ENCODE measurements at places on chromosomes 16 and 17.

- no peaks in the 10 kb centered on the region for H3K27me3 ChIP-seq
- H3K36me3 ChIP-seq: no peaks in the 10 kb centered on the region
- no peak for DNase-seq
- H3K4me3 ChIP-seq: no peak overlapping the region
- no peaks in the 10 kb centered on the region for H3K4me1 ChIP-seq
Measured at GRCh38 chr16:60945225-60945624, 1091.0 kb downstream of the CDH8 start.

- H3K27me3 ChIP-seq: peaks cover 65% of the 10 kb centered on the region
- H3K36me3 ChIP-seq: no peaks in the 10 kb centered on the region
- H3K4me1 ChIP-seq: no peaks in the 10 kb centered on the region
- no peak overlapping the region for H3K27ac ChIP-seq
Measured at GRCh38 chr16:10663146-10663545, 31.6 kb downstream of the TEKT5 start.

- no peaks in the 10 kb centered on the region for H3K27me3 ChIP-seq
- peaks cover 9% of the 10 kb centered on the region for H3K36me3 ChIP-seq
- no peak overlapping the region for H3K4me3 ChIP-seq
- no peak for DNase-seq
- H3K27ac ChIP-seq: peak overlapping the region; percentile 51
- H3K4me1 ChIP-seq: peaks cover 70% of the 10 kb centered on the region
Measured at GRCh38 chr17:80785477-80786178, 206.0 kb upstream of the CHMP6 start.

GRCh38 chr17:56602292-56603130 lies 9.0 kb downstream of the NOG start:
- H3K4me1 ChIP-seq: peaks cover 7% of the 10 kb centered on the region
- no peaks in the 10 kb centered on the region for H3K36me3 ChIP-seq
- no peak overlapping the region for H3K4me3 ChIP-seq
- no peak overlapping the region for H3K27ac ChIP-seq
- no peak for DNase-seq
- peaks cover 82% of the 10 kb centered on the region for H3K27me3 ChIP-seq

DNA sequence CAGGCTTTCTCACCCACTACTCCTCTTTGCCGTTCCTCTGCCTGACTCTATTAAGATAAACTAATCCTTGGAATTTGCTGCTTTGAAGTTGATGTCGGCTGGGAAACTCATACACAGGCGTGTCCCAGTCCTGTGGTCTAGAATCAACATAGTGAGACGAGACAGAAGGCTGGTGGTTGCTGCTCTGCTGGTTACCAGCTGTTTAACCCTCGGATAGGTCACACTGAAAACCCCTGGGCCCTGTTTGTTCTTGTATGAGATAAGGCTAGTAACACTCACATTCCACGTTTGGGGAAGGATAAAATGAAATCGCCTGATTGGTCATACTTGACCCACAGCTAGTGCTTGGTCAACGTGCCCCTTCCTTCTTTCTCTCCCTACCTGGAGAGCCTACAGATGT lies 517.0 kb downstream of the CDH13 start:
- no peak overlapping the region for H3K4me3 ChIP-seq
- no peaks in the 10 kb centered on the region for H3K27me3 ChIP-seq

GRCh38 chr17:1462164-1463112 lies 6.4 kb upstream of the CRK start:
- peak overlapping the region; percentile 76 for H3K4me3 ChIP-seq
- peak overlapping the region; percentile 88 for H3K27ac ChIP-seq
- DNase-seq: no peak

DNA sequence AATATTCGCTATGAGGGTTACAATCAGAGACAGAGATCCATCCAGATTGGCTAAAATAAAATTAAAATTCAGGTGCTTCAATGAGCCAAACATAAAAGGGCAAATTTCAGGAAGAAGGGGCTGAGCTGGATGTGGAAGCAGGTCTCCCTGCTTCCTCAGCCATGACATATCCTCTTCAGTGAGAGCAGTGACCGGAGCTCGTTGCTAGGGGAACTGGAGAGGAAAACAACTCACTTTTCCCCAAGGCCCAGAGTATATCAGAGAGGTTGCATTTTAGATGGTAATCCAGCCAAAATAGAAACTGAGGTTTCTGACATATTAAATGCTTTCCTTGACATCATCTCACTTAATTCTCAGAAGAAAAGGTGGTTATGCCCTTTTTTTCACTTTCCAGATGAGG lies 503.5 kb downstream of the HS3ST4 start:
- H3K36me3 ChIP-seq: no peaks in the 10 kb centered on the region
- no peaks in the 10 kb centered on the region for H3K4me1 ChIP-seq
- no peak overlapping the region for H3K4me3 ChIP-seq
- peaks cover 9% of the 10 kb centered on the region for H3K27me3 ChIP-seq
- H3K27ac ChIP-seq: no peak overlapping the region
- no peak for DNase-seq

GRCh38 chr17:14557480-14557879 lies 256.6 kb downstream of the HS3ST3B1 start:
- H3K27ac ChIP-seq: no peak overlapping the region
- peaks cover 36% of the 10 kb centered on the region for H3K27me3 ChIP-seq
- H3K4me3 ChIP-seq: no peak overlapping the region
- peaks cover 2% of the 10 kb centered on the region for H3K36me3 ChIP-seq
- no peaks in the 10 kb centered on the region for H3K4me1 ChIP-seq

DNA sequence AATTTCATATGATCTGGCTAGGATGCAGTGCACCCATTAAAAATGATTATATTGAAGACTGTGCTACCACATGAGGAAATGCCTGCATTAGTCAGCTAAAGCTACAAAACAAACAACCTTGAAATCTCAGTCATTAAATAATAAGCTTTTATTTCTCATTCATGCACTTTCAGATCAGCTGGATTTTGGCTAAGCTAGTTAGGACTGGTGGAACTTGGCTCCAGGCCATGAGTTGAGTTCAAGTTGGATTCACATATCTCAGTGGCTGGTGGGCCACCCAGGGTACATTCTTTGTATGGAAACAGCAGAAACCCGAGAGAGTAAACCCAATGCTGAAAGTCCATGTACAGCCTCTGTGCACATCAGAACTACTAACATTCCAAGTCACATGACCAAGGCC lies 6.4 kb upstream of the SLFN12L start:
- peaks cover 26% of the 10 kb centered on the region for H3K4me1 ChIP-seq
- DNase-seq: no peak
- H3K36me3 ChIP-seq: peaks cover 4% of the 10 kb centered on the region
- no peaks in the 10 kb centered on the region for H3K27me3 ChIP-seq
- no peak overlapping the region for H3K4me3 ChIP-seq
- H3K27ac ChIP-seq: no peak overlapping the region

GRCh38 chr16:56193951-56194726 lies 2.9 kb downstream of the GNAO1 start:
- peak overlapping the region; percentile 35 for H3K27ac ChIP-seq
- no peaks in the 10 kb centered on the region for H3K27me3 ChIP-seq
- H3K36me3 ChIP-seq: peaks cover 11% of the 10 kb centered on the region
- peaks cover 43% of the 10 kb centered on the region for H3K4me1 ChIP-seq
- DNase-seq: peak; percentile 67

DNA sequence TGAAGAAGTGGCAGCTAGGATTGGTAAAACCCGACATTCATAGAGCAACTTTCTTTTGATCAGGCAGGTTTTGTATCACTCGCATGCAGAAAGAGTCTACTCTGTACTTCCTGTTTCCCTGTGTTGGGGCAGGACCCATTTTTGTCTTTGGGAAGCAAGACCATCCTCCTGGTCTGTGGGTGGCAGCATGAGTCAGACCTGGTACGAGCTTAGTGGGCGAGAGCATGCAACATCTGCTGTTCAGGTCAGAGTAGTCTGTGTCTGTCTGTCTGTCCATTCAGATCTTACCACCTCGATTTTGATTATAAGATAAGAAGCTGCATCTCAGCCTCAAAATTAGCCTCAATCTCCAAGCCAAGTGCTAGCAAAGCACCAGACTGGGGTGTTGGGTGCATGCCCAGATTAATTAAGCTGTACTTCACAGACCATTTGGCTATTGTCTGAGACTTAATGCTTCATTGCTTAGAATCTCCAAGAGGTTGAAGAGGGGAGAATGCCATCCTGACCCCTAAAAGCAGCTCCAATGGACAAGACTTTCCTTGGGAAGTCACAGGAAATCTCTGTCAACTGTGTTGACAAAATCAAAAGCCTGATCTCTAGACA lies 110.9 kb downstream of the XYLT1 start:
- H3K36me3 ChIP-seq: no peaks in the 10 kb centered on the region
- peaks cover 61% of the 10 kb centered on the region for H3K4me1 ChIP-seq
- no peak for DNase-seq
- peak overlapping the region; percentile 45 for H3K4me3 ChIP-seq

GRCh38 chr16:79895053-79895916 lies 294.7 kb upstream of the MAF start:
- H3K36me3 ChIP-seq: no peaks in the 10 kb centered on the region
- peaks cover 19% of the 10 kb centered on the region for H3K27me3 ChIP-seq
- H3K4me3 ChIP-seq: no peak overlapping the region
- no peak overlapping the region for H3K27ac ChIP-seq
- DNase-seq: no peak

DNA sequence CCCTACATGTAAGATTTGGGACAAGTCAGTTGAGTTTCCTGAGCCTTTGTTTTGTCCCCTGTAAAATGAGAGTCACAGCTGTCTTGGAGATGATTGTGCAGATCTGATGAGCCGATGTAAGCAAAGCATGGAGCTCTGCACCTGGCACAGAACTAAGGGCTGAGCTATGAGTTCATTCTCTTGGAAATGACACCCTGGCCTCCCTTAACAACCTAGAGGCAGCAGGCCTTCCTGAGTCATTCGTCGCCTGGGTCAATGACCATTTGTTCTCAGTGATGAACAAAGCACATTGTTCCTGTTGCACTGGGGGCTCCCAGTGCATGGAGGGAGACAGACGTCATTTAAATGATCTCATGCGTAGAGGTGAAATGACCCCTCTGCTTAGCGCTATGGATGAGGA lies 62.8 kb upstream of the GCSH start:
- DNase-seq: no peak
- no peaks in the 10 kb centered on the region for H3K4me1 ChIP-seq
- H3K27ac ChIP-seq: no peak overlapping the region
- no peak overlapping the region for H3K4me3 ChIP-seq
- peaks cover 1% of the 10 kb centered on the region for H3K36me3 ChIP-seq

DNA sequence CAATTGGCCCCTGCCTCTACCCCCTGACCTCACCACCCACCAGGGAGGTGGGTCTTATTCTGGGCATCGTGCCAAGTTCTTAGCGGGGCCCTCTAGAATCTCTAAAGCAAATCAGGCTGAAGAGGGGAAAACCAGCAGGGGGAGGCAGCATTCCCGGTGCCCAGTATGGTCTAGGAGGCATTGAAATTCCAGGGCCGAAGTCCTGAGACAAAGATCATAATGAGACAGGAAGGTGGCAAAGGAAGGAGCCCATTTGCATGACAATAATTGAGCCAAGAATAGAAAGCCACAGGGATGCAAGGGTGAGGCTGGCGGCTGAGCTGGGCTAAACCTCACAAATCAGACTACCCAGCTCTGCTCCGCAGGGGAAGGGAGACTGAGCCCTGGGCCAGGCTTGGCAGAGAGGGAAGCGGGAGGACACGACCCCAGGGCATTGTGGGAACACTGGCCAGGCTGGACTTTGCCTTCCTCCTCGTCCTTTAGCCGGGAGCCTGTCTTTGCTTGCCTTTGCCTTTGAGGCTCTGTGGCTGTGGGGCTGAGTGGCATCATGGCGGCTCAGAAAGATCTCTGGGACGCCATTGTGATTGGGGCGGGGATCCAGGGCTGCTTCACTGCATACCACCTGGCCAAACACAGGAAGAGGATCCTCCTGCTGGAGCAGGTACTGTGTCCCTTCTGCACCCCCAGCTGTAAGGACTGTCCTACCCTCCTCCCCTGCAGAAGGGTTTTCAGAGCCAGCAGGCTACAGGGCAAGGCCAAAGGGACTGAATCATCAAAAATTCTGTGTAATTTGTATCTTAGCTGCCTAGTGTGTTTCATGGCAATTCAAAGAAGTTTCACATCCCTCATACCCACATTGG lies at the start of gene PIPOX:
TSS of gene PIPOX (plus strand) at position 463 of the 860 bp plus-strand sequence. CDS start at position 548, 85 bp downstream.
- H3K36me3 ChIP-seq: peaks cover 2% of the 10 kb centered on the region
- H3K4me3 ChIP-seq: no peak within 1 kb of the TSS
- H3K4me1 ChIP-seq: peaks cover 7% of the 10 kb centered on the region
- H3K27me3 ChIP-seq: peaks cover 56% of the 10 kb centered on the region
- no peak for DNase-seq
- H3K27ac ChIP-seq: no peak within 1 kb of the TSS

DNA sequence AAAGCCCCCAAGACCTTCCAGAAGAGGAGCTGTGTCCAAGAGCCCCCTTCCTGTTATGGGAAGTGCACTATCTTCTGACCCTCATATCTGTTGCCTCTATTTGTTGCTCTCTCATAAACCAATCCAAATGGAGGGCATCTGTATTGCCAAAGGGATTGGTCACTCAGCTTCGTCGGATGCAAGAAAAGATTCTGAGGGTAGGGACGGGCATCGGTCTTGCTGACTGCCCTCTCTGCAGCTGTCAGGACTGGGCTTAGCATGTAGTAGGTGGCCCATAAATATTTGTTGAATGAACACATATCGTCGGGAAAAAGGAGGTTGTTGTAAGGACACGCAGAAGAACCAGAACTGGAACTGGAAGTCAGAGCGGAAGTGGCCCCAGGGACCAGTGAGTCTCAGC lies 44.1 kb downstream of the CCDC42 start:
- H3K4me3 ChIP-seq: no peak overlapping the region
- DNase-seq: no peak
- H3K4me1 ChIP-seq: no peaks in the 10 kb centered on the region
- peaks cover 73% of the 10 kb centered on the region for H3K27me3 ChIP-seq
- H3K36me3 ChIP-seq: peaks cover 2% of the 10 kb centered on the region
- H3K27ac ChIP-seq: no peak overlapping the region

- H3K36me3 ChIP-seq: peaks cover 4% of the 10 kb centered on the region
- H3K4me3 ChIP-seq: no peak overlapping the region
- H3K27ac ChIP-seq: peak overlapping the region; percentile 74
- no peak for DNase-seq
- no peaks in the 10 kb centered on the region for H3K27me3 ChIP-seq
- H3K4me1 ChIP-seq: peaks cover 78% of the 10 kb centered on the region
Measured at GRCh38 chr17:27477050-27477888, 21.0 kb downstream of the KSR1 start.

GRCh38 chr16:4556580-4556979 lies 440 bp downstream of the C16orf96 start:
- H3K4me3 ChIP-seq: no peak overlapping the region
- no peaks in the 10 kb centered on the region for H3K36me3 ChIP-seq
- no peaks in the 10 kb centered on the region for H3K4me1 ChIP-seq

- no peak for DNase-seq
- H3K27me3 ChIP-seq: no peaks in the 10 kb centered on the region
- peaks cover 1% of the 10 kb centered on the region for H3K36me3 ChIP-seq
Measured at GRCh38 chr16:12063004-12063395, 86.5 kb downstream of the SNX29 start.

DNA sequence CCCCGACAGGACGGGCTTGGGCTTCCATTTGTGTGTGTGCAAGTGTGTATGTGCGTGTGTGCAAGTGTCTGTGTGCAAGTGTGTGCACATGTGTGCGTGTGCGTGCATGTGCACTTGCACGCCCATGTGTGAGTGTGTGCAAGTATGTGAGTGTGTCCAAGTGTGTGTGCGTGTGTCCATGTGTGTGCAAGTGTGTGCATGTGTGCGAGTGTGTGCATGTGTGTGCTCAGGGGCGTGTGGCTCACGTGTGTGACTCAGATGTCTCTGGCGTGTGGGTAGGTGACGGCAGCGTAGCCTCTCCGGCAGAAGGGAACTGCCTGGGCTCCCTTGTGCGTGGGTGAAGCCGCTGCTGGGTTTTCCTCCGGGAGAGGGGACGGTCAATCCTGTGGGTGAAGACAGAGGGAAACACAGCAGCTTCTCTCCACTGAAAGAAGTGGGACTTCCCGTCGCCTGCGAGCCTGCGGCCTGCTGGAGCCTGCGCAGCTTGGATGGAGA lies 23.1 kb upstream of the ITGAX start:
- H3K4me3 ChIP-seq: peak overlapping the region; percentile 75
- H3K27ac ChIP-seq: peak overlapping the region; percentile 83
- no peaks in the 10 kb centered on the region for H3K36me3 ChIP-seq
- H3K4me1 ChIP-seq: peaks cover 37% of the 10 kb centered on the region
- H3K27me3 ChIP-seq: no peaks in the 10 kb centered on the region
